ENCODE measurements at places on chromosomes 16 and 17. TPM values are rescaled to one million over a fixed set of nuclear protein-coding genes. Genes with fewer than 3 reads are reported as not detected.

DNA sequence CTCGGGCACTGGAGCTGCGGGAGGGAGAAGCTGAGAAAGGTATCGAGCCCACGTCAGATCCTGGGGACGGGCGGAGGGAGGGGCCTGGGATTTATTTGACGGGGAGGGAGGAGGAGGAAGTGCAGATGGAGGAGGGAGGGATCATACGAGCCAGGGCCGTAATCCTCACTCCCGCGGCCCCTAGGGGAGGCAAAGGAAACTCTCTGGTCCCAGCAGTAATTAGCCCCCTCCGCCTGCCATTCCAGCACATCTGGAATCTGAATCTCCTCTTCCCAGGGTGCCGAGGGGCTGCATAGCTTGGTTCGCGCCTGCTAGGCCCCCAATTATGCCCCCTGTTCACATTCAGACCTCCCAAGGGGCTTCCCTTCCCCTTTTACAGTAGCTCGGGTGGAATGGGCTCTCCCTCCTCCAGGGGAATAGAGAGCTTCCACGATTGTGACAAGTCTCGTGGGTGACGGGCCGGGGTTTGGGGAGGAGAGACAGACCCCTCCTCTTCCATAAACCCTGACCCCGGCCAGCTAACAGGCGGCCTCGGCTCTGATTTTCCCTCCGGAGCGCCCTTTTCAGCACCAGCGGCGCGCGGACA, at the start of gene SEZ6L2:
Gene SEZ6L2, minus strand, starts transcription at position 35 of the 586 bp plus-strand sequence. CDS start 531 bp downstream, outside the sequence.
- H3K4me3 ChIP-seq: peak within 1 kb of the TSS; percentile 68
- peaks cover 32% of the 10 kb centered on the region for H3K4me1 ChIP-seq
- H3K27ac ChIP-seq: peak within 1 kb of the TSS; percentile 89
- DNase-seq: peak; percentile 97

DNA sequence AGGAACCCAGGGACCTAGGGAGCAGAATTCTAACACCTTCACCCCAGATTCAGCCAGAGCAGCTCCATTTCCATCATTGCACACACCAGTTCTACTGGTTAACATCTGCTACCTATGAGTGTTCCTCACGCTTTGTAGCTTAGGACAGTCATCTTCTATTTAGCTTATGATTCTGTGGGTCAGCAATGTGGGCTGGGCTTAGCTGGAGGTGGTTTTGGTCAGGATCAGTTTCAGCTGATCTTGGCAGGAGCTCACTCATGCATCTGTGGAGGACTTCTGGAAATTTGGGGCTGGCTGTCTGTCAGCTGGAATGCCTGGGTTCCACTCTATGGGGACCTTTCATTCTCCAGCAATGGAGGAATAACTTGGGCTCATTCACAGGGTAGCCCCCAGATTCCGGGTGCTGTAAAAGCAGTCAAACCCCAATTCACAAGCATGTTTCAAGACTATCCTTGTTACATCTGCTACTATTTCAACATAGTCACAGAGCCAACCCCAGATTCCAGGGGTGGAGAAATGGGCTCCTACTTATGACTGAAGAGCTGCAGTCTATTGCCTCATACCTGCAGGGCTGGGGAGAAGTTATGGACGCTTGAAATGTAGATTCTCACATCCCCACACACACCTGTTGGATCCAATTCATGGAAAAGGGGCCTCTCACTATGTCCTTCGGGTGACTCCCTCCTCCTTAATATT, 3.4 kb upstream of the HP start:
- no peak overlapping the region for H3K4me3 ChIP-seq
- no peak for DNase-seq
- H3K27ac ChIP-seq: no peak overlapping the region
- H3K4me1 ChIP-seq: no peaks in the 10 kb centered on the region
- no peaks in the 10 kb centered on the region for H3K27me3 ChIP-seq

- H3K36me3 ChIP-seq: peaks cover 15% of the 10 kb centered on the region
- DNase-seq: no peak
- H3K27ac ChIP-seq: peak overlapping the region; percentile 99
- no peaks in the 10 kb centered on the region for H3K27me3 ChIP-seq
- H3K4me1 ChIP-seq: peaks cover 61% of the 10 kb centered on the region
Observed at GRCh38 chr17:7014995-7015958, 2.9 kb downstream of the RNASEK start.

- H3K4me1 ChIP-seq: no peaks in the 10 kb centered on the region
- H3K4me3 ChIP-seq: no peak overlapping the region
- no peak overlapping the region for H3K27ac ChIP-seq
- no peaks in the 10 kb centered on the region for H3K27me3 ChIP-seq
Observed at GRCh38 chr16:7372095-7372494, 39.5 kb downstream of the RBFOX1 start.

DNA sequence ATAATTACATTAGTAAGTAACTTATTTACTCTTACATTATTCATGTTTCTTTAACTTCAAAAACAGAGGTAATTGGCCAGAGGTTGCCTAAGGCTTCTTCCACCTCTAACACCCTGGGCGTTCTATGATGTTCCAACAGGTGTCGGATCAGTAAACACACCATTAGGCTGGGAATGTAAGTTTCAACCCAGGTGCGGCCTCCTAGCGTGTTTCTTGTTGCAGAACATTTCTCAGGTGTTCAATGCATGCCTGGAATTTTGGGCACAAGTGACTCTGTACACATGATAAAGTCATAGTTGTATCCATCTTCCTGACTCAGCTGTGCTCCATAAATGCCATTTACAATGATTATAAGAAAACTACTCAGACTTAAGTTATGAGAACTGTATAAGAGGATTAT, 1.0 kb downstream of the KRTAP2-2 start:
- H3K4me3 ChIP-seq: no peak overlapping the region
- DNase-seq: no peak
- no peaks in the 10 kb centered on the region for H3K4me1 ChIP-seq
- peaks cover 31% of the 10 kb centered on the region for H3K27me3 ChIP-seq
- no peak overlapping the region for H3K27ac ChIP-seq

GRCh38 chr17:51805765-51806164, 352.7 kb downstream of the CA10 start:
- H3K27me3 ChIP-seq: no peaks in the 10 kb centered on the region
- no peak for DNase-seq
- no peak overlapping the region for H3K27ac ChIP-seq
- no peaks in the 10 kb centered on the region for H3K4me1 ChIP-seq
- no peak overlapping the region for H3K4me3 ChIP-seq

The CDK3 gene
- total RNA-seq: 20.4 TPM

GRCh38 chr17:36592716-36593321, 1.1 kb downstream of the DHRS11 start:
- no peak overlapping the region for H3K27ac ChIP-seq
- H3K27me3 ChIP-seq: no peaks in the 10 kb centered on the region
- DNase-seq: peak; percentile 71
- H3K4me3 ChIP-seq: peak overlapping the region; percentile 89
- H3K4me1 ChIP-seq: peaks cover 33% of the 10 kb centered on the region
- H3K36me3 ChIP-seq: peaks cover 31% of the 10 kb centered on the region

The HYDIN gene
- total RNA-seq: 0.58 TPM

GRCh38 chr17:58658804-58659713, 32.8 kb downstream of the TEX14 start:
- H3K27me3 ChIP-seq: no peaks in the 10 kb centered on the region
- peak overlapping the region; percentile 70 for H3K27ac ChIP-seq
- no peaks in the 10 kb centered on the region for H3K36me3 ChIP-seq

The CDRT15L2 gene
- total RNA-seq: not detected

DNA sequence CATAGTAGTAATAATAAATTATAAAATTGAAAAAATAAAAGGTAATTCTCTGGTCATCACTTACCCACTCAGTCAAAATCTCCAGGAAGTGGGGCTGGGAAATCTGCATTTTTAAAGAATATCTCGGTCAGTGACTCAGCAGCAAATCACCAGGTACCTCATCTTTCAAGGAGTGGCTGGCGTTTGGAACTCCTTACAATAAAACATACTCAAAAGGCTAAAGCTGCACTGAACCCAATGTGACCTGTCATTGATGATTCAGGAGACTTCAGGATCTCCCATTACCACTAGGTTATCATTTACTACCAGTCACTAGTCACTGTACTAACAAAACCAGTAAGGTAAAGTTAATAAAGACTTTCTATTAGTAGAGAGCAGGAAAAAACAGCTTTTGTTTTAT, 21.5 kb upstream of the RFFL start:
- no peaks in the 10 kb centered on the region for H3K27me3 ChIP-seq
- H3K36me3 ChIP-seq: no peaks in the 10 kb centered on the region
- peak; percentile 53 for DNase-seq
- peak overlapping the region; percentile 18 for H3K27ac ChIP-seq
- no peak overlapping the region for H3K4me3 ChIP-seq

GRCh38 chr16:86494039-86494564, 16.2 kb upstream of the FOXF1 start:
- no peak for DNase-seq
- H3K4me1 ChIP-seq: no peaks in the 10 kb centered on the region
